ENCODE measurements at places on chromosomes 7 and 10.

DNA sequence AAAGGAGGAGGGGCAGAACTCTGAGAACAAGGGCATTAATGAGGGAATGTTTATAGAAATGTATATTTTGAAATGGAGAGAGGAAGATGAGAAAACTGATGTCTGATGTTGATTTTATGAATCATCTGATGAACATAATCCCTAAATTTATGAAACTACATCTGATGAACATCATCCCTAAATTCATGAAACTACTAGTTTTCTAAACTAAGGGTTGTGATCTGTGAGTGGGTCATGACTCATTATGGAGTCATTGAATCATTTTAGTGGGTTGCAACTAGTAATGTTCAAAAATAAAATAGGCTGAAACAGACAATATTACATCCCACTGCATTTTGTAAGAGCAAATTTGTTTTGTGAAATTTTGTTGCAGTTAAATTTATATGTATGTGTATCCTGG is 442.6 kb upstream of the TEX47 start:
- no peak for DNase-seq

DNA sequence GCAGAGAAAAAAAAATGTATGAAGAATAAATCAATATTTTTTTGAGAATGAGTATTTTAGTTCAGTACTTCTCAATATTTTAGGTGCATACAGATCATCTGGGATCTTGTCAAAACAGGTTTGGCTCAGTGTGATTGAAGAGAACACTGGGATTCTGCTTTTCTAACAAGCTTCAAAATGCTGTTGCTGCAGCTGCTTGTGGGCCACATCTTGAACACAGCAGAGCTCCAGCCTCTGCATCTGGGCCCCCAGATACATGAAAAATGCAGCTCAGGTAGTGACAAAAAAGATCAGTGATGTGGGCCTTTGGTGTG is 1177.1 kb upstream of the C7orf33 start:
- no peak for DNase-seq

DNA sequence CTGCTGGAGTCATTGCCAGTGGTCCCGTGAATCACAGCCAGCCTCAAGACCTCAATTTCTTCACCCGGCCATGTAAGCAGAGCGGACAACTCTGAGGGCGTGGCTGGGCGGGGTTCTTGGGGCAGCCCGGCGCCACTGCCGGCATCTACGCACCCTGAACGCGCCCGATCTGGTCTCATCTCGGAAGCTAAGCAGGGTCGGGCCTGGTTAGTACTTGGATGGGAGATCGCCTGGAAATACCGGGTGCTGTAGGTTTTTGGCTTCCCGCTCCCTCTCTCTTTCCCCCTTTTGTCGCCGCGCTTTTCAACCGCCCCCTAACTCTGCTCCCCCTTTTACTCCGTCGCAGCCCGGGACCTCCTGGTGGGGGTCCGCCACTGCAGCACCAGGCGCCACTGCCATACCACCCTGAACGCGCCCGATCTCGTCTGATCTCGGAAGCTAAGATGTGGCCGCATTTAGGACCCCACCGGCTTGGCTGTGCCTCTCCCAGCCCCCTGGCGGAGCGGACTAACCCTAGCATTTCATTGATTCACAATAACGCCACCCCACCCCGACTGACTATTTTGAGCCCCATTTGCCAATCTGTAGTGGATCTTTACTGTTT is 25.3 kb downstream of the GARIN1A start:
- peak; percentile 58 for DNase-seq

DNA sequence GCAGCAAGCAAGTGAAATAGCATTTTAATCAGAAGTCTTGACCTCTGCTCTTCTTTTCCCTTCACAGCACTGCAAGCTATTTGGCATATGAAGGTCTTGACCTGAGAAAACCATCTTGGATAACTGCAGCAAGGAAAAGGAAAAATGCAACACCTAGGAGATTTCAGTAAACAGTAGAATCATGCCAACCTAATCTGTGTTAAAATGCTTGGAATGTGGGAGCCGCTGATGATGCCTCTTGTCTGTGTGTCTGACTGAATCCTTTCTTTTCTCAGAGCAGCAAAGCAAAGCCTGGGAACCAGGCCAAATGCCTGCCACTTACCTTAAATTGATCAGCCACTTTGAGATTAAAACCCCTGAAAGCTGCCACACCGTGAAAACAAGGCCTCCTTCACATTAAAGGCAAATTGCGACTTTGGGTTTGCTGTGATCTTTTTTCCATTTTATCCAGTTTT is 80.4 kb upstream of the CDK6 start:
- DNase-seq: no peak

DNA sequence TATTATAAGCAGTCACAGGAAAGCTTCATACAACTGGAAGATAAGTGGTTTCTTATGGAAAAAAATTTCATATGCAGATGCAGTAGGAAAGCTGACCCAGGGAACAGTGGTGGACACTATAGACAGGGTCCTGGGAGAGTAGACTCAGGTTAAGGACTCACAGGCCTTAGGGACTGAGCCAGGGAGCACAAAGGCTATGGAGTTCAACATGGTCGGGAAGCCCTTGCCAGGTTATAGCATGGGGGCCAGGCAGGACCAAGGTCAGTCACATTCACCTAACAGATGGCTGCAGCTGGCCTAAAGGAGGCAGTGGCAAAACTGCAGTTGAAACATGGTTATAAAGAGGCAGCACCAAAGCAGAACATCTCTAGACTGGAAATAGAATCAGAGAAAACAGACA is 54.9 kb upstream of the UNC5B start:
- no peak for DNase-seq
